HFFc6 (cell line): ENCODE measurements at places on chromosomes 1 and 21. TPM values are rescaled to one million over a fixed set of nuclear protein-coding genes. Genes with fewer than 3 reads are reported as not detected.

The PKLR gene
- not detected in 3 replicates for total RNA-seq

DNA sequence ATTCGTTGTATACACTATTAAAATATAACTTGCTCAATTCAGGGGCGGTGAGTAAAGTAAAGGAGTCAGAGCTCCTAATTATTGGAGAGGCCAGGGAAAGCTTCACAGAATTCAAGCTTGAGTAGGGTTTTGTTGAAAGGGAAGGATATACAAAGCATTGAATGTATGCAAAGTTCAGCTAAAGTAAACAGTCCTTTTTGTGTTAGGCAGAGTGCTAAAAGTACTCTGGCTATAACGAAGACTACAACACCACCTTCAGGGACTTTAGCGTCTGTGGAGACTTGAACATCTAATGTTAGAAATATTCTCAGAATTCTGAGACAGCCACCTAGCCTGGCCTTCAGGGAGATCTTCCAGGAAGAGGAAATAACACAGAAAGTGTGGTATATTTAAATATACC lies 1.1 kb downstream of the FALEC start:
- H3K4me1 ChIP-seq = peaks cover 34% of the 10 kb centered on the region
- H3K36me3 ChIP-seq = peaks cover 15% of the 10 kb centered on the region
- H3K4me3 ChIP-seq = peak overlapping the region; percentile 89
- no peak for DNase-seq
- peaks cover 3% of the 10 kb centered on the region; the same call in 1 of the 2 replicates for H3K27me3 ChIP-seq
- H3K27ac ChIP-seq = peak overlapping the region; percentile 67

- no peak for DNase-seq
- no peak within 1 kb of the TSS for H3K4me3 ChIP-seq
- no peaks in the 10 kb centered on the region for H3K36me3 ChIP-seq
- H3K27me3 ChIP-seq = no peaks in the 10 kb centered on the region
Measured at GRCh38 chr1:2801535-2802291, at the start of gene TTC34. Gene TTC34 (minus strand): TSS chr1:2801693. CDS start chr1:2800827, 866 bp downstream.

DNA sequence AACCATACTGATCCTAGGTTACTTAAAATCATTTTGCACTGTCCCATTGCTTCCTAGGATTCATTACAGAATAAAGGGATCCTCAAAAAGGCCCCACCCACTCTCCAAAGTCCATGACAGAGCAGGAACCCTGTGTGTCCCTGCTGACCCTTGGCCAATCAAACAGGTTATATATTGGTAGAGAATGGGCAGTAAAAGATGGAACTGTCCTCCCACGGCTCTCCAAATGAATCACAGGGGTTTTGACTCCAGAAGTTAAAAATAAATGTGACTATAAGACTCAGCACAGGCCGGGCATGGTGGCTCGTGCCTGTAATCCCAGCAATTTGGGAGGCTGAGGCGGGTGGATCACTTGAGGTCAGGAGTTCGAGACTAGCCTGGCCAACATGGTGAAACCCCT lies 65.5 kb downstream of the ACOT7 start:
- peaks cover 24% of the 10 kb centered on the region for H3K4me1 ChIP-seq
- DNase-seq = no peak
- H3K36me3 ChIP-seq = 0 out of 2 replicates have a peak, but pooled peaks cover 4% of the 10 kb centered on the region
- no peak overlapping the region for H3K27ac ChIP-seq

DNA sequence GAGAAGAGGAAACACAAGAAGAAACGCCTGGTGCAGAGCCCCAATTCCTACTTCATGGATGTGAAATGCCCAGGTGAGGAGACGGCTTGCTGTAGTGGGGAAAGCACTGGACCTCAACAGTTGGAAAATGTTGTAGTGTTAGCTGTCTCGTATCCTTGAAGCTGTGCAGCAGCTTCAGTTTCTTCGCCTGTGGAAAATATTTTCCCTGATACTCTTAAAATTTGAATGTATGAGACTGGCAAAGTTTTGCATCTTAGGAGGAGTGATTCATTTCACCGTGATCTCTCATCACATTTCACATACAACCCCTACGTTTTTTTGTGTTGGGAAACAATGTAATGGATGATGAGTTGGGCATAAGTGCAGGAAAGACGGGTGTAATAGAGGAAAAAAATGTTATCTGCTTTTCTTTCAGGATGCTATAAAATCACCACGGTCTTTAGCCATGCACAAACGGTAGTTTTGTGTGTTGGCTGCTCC lies 629 bp downstream of the RPS27 start:
- peaks cover 41% of the 10 kb centered on the region for H3K36me3 ChIP-seq
- peaks cover 18% of the 10 kb centered on the region for H3K27me3 ChIP-seq
- H3K27ac ChIP-seq = peak overlapping the region; percentile 99
- DNase-seq = no peak
- peaks cover 40% of the 10 kb centered on the region for H3K4me1 ChIP-seq
